ENCODE measurements at places on chromosomes 16 and 17.

DNA sequence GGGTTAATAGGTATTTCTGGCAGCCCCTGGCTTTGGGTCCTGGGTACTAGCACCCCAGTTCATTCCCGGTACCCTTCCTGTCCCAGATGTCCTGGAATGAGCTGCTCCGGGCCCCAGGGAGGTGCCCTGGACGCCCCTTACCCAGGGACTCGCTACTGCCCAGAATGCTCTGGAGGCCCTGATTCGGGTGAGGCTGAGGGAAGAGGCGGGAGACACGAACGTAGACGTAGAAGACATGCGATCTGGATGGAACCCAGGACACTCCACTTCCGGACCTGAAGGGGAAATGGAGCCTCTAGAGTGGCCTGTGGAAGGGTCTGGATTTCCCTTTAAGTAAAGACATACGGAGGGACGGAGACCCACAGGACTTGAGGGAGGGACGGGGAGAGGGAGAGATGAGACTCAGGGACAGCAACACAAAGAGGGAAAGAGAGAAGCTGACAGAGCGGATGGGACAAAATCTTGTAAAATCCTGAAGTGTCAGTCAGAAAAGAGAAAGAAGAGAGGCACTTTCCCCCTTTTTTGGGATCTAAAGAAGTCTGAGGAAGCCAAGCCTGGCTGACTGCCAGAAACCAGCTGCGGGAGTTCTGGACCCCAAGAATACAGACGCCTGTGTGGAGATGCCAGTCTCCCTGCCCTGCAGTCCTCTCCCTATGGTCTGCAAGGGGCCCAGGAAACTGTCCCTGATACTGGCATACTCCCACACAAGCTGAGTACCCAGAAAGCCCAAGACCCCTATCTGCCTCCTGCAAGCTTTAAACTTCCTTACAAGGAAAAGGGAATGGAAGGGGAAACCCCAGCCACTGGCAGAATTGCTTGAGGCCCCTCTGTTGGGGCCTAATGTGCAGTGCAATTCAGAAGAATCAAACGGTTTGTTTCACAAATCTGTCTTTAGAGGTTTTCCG lies 1.0 kb upstream of the HOXB13 start:
- DNase-seq = no peak

DNA sequence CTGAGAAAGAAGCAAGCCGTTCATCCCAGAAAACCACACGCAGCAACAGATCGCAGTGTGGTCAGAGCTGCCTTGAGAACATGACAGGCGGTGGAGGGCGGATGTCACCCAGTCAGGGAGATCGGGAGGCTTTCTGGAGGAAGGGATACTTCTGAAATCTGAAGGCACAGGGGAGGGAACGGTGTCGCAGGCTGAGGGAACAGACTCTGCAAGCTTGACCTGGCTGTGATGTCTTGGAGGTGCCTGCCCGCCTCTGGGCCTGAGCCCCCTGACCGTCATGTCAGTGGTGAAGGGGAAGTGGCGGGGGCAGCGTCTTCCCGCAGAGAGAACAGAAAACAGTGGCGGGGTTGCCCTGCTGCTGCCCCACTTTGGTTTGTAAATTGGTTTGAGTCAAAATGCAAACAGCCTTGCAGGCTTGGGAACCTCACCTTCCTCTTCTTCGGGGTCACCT lies 8.1 kb upstream of the ATP2A3 start:
- no peak for DNase-seq

- DNase-seq = no peak
Observed at GRCh38 chr17:19590912-19591551, 57.4 kb downstream of the SLC47A1 start.

DNA sequence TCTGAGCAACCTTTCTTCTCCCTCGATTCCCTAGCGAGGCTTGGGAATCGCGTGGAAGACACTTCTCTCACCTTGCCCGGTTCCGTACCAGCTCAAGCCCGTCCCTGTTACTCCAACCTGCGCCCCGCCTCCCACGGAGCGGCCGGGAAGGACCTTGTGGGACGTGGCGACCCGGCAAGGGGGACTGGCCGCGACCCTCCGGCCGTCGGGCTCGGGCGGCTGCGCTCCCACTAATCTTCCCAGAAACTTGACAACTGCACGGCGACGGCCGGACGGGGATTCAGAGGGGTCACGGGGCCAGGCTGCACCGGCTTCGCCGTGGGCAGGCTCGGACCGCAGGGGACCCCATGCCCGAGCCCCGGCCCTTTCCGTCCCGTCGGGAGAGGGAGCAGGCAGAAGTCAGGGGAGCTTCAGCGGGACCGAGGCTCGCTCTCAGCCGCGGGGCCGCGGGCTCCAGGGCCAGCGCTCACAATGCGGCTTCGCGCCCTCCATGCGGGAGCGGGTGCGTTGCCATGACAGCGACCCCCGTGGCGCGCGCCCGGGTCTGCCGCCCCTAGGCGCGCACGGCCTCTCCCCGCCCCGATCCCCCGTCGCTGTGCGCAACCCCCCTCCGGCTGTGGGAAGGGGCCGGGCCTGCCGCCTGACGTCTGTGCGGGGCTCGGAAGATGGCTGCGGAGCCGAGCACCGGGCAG lies at the start of gene SGSM2:
TSS of gene SGSM2 (plus strand) at position 650 of the 692 bp plus-strand sequence. CDS start 188 bp downstream, outside the sequence.
- DNase-seq = peak; percentile 42

DNA sequence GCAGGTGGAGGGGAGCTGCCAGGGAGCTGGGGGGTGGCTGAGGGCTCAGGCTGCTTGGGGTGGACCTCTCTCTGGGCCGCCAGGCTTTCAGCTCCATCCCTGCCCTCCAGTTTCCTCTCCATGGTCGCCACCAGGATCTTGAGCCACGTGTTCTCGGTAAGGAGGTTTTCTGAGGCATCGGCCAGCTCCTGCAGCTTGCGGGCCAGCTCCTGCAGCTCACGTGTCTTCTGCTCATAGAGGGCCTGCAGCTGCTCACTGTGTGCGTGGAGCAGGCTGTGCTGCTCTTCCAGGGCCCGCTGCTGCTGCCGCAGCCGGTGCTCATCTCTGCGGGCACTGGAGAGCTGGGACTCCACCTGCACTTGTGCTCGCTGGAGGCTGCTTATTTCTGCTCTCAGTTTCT lies 11.0 kb downstream of the SNN start:
- no peak for DNase-seq

DNA sequence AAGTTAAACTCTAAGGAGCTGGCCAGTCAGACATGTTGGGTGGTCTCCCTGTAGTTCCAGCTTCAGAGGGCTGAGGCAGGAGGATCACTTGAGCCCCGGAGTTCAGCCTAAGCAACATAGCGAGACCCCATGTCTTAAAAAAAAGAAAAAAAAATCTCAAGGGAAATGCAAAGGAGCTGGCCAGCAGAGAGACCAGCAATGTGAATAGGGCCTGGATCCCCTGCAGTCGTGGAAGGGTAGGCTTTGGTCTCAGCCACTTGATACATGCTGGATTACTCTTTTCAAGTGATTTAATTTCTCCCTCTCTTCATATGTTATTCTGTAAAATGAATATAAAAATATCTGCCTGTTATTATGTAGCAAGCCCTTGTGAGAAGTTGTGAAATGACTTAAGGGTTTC lies 207.7 kb downstream of the SPECC1 start:
- DNase-seq = no peak

DNA sequence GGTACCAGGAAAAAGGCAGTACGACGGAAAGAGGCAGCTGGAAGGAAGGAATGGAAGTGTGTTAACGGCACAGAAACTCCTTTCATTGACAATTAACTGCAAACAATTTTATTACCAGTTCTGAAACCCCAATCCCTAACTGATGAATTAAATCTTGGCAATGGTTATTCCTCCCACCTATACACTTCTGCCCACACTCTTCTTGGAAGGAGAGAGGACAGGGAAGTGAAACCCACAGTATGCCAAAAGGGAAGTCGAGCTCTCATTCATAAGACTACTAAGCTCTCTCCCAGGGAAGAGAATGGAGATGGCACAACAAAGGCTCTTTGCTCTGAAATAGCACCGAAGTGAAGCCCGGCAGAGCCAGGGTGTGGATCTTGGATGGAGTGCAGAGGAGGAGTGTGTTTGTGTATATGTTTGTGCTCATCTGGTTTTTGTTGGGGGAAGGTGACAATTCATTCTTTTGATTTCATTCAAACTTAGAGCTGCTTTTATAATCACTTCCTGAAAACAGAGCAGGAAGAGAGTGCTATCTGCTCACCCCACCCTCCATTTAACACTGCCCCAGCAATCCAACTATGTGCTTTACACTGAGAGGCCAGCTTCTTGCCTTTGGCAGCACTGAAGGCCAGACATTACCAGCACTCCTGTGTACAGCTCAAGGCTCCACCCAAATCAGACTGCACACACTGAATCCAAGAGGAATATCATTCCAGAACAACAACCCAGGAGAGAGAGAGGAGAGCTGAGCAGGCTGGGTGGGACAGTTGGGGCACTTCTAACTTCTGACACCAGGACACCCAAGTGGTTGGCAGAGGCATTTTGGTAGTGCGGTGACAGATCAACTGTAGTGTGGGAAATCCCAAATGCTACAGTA lies 68.7 kb downstream of the HIC1 start:
- no peak for DNase-seq

- DNase-seq = no peak
Observed at GRCh38 chr17:30375661-30376060, 3.1 kb upstream of the CPD start.

DNA sequence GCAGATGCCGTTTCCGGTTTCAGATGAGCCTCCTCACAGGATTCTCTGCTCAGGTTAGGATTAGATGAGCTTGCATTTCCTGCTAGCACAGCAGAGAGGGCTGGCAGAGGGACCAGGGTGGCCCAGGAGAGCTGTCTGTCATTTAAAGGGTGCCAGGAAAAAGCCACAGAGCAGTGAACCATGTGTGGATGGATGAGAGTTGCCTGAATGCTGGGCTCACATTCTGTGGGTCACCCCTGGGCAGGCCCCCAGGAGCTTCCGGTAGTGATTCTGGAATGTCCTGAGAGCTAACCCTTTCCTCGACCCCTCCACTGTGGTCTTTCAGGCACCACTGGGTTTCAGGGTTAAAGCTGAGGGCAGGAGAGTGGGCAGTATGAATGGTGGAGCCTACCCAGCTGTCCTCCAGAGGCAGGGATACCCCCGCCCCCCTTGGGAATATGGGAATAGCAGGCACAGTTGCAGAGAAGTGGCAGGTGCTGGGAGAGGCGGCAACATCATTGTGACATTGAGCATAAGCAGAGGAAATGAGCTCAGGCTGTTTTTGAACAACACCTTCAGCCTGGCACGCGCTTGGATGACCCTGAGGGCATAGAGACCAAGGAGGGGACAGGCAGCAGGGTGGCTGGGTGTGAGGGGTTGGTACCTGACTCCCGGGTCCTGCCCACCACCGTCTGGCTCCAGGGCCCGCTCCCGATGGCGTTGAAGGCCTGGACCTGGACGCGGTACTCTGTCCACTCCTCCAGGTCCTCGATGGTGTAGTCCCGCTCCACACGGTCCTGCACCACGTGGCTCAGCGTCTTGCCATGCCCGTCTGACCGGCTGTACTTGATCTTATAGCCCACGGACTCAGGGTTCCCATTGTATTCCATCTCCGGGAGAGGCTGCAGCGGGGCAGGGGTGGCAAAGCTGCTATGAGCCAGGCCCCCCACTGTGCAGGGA lies 83.0 kb upstream of the CDC42EP4 start:
- DNase-seq = no peak

DNA sequence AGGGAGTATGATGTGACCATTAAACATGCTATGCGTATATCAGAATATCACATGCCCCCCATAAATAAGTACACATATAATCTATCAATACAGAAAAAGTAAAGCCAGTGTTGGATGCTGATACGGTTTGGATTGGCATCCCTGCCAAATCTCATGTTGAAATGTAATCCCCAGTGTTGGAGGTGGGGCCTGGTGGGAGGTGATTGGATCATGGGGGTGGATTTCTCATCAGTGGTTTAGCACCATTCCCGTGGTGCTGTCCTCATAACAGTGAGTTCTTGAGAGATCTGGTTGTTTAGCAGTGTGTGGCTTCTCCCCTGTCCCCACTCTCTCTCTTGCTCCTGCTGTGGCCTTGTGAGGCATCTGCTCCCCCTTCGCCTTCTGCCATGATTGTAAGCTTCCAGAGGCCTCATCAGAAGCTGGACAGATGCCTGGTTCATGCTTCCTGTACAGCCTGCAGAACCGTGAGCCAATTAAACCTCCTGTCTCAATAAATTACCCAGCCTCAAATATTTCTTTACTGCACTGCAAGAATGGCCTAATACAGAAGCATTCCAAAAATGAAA lies 88.9 kb downstream of the AATF start:
- no peak for DNase-seq

GRCh38 chr16:68236137-68236825 lies 354 bp upstream of the ESRP2 start:
- no peak for DNase-seq

- no peak for DNase-seq
Observed at GRCh38 chr17:76542566-76542971, 2.7 kb downstream of the PRCD start.

- no peak for DNase-seq
Observed at GRCh38 chr16:82044585-82044911, 9.5 kb downstream of the HSD17B2 start.

- no peak for DNase-seq
Observed at GRCh38 chr17:30995347-30995746, 24.5 kb downstream of the RNF135 start.

DNA sequence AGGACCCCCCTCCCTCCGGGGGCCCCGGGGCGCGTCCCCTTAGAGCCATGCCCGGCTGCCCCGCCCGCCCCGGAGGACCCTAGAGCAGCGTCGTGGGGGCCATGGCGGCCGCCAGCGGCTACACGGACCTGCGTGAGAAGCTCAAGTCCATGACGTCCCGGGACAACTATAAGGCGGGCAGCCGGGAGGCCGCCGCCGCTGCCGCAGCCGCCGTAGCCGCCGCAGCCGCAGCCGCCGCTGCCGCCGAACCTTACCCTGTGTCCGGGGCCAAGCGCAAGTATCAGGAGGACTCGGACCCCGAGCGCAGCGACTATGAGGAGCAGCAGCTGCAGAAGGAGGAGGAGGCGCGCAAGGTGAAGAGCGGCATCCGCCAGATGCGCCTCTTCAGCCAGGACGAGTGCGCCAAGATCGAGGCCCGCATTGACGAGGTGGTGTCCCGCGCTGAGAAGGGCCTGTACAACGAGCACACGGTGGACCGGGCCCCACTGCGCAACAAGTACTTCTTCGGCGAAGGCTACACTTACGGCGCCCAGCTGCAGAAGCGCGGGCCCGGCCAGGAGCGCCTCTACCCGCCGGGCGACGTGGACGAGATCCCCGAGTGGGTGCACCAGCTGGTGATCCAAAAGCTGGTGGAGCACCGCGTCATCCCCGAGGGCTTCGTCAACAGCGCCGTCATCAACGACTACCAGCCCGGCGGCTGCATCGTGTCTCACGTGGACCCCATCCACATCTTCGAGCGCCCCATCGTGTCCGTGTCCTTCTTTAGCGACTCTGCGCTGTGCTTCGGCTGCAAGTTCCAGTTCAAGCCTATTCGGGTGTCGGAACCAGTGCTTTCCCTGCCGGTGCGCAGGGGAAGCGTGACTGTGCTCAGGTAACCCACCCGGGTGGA lies 759 bp downstream of the ALKBH5 start:
- peak; percentile 60 for DNase-seq

GRCh38 chr17:50953831-50954601 lies 87.9 kb upstream of the TOB1 start:
- no peak for DNase-seq
